Glutamatergic neuron (in vitro differentiated cells): ENCODE measurements at places on chromosomes 12 and 14. TPM values are rescaled to one million over a fixed set of nuclear protein-coding genes. Genes with fewer than 3 reads are reported as not detected.

KRT85 gene
- not detected for total RNA-seq

TAS2R50 gene
- total RNA-seq = 1.3 TPM

FOXN4 gene
- total RNA-seq = 0.61 TPM

ABCD2 gene
- 4.2 TPM for total RNA-seq

HOXC6 gene
- 0.32 TPM for total RNA-seq

TPPP2 gene
- total RNA-seq = not detected

OSBPL8 gene
- 162 TPM for total RNA-seq

LTB4R2 gene
- total RNA-seq = 8.9 TPM

GDF3 gene
- 0.34 TPM for total RNA-seq

RPS6KL1 gene
- 248 TPM for total RNA-seq
